D341Med (cell line): ENCODE measurements at places on chromosomes 12 and 14.

DNA sequence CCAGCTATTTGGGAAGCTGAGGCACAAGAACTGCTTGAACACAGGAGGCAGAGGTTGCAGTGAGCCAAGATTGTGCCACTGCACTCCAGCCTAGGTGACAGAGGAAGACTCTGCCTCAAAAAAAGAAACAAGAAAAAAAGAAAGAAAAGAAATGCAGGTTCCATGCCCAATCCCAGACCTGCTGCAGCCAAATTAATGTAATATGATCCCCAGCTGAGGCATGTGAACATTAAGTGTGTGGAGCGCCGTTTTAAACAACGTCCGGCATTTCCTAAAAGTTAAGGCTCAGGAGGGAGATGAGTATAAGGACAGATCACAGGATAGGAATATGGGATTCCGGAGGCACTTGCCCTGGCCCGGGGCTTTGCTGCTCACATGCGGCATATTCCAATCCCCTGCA, 162.9 kb downstream of the KSR2 start:
- no peak for DNase-seq

DNA sequence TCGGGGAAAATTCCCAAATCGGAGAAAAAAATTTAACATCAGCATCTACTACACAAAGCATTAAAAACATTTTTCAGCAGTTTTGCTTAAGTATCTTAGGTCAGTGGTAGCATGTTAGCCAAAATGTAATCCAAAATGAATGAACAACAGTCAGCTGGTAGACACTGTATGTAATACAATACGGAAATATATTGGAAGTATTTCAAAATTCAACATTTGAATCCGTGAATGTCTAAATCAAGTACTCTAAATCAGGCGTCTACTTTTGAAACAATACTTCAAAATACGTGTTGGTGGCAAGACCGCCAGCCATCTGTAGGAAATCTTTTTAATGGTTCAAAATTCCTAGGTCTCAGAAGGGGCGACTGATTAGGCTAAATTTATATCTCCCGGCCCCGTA, 1.1 kb downstream of the SCAF11 start:
- no peak for DNase-seq

DNA sequence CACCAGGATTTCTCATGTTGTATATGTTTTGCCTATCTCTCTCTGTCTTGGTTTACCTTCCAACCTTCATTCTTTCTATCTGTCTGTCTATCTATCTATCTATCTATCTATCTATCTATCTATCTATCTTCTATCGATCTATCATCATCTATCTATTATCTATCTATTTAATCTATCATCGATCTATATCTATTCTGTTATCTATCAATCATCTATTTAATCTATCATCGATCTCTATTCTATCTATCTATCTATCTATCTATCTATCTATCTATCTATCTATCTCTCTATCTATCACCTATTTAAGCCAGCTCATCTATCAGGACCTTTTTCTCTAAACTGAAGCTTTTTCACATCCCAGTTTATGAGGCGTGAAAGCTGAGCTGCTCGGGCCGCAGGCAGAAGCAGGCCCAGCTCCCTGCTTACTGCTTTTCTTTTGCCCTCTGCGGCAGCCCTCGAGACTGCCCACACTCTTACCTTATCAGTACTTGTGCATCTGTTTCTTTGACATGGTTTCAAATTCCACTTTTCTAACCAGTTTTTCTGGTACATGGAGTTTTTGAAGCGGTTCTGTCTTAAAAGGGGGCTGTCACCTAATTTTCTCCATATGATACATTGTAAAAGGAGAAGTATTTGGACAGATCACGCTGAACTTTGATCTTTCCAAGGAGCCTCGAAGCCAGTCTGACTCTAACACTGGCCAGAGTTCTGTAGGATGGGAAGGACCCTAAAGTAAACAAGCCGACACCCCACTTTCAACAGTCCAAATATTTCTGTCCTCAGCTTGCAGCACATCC, 44.4 kb upstream of the GSG1 start:
- DNase-seq = no peak

DNA sequence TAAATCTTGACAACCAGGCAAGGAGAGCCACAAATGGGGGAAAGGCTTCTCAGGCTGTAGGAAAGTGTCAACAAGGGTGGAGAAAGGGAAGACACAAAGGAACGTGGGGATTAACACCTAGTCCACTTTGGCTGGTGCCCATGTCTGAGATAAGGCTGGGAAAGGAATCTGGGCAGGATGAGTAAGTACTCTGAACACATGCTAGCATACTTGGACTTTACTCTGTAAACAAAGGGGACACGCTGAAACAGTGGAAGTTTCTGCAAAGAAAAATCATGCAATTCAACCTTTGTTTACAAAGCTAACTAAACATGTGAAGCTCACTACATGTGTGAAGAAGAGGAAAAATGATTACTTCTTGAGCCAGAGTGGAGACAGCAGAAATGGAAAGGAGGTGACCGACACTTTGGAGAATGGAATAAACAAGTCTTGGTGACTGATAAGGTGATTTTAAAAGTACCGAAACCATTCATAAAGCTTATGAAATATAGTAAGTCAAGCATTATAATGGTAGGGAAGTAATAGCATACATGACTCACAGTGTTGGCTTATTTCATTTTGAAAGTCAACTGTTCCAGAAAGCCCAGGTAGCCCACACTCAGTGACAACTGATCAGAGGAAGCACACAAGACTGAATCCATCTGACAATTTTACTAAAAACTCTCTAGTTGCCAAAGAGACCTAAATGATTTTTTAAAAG, 13.2 kb downstream of the CPNE8 start:
- DNase-seq = no peak

- no peak for DNase-seq
Observed at GRCh38 chr14:67133595-67134441, 55.4 kb upstream of the GARIN2 start.

- no peak for DNase-seq
Observed at GRCh38 chr12:103799857-103800771, 40.9 kb downstream of the NT5DC3 start.

DNA sequence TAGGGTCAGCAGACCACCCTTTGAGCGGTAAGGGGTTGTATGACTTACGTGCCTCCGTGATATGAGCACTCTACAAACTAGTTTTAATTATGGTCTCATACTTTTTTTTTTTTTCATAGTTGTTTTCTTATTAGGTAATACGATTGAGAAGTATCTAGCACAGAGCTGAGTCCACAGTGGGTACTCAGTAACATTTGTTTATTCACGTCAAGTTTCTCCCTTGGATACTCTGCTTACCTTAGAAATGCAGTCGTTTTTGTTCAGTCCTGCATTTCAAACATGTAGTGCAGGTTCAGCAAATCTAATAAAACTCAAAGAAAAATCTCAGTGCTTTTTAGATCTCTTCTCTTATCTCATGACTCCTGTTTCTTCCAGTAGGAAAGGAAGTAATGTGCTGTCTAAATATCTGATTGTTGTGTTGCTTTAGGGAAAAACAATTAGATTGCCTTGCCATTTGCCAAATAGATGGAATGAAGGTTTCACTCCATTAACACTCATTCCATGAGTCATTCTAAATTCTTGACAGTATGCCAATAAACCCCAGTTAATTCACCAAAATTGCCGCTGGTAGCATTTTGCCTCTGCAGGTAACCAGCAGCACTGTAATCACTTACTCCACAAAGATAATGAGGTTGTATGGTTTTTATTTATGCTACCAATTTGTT, 118.9 kb downstream of the PTCSC3 start:
- DNase-seq = no peak
